ENCODE measurements at places on chromosomes 5 and 9.

GRCh38 chr5:108557686-108558085 is 175.8 kb upstream of the FBXL17 start:
- no peak for DNase-seq

- no peak for DNase-seq
These were observed 29.5 kb downstream of the RAI14 start for GRCh38 chr5:34685485-34686165.

- DNase-seq: no peak
These were observed 27.3 kb downstream of the LHFPL2 start for GRCh38 chr5:78621291-78621738.

GRCh38 chr9:78439190-78439865 is 142.4 kb downstream of the PSAT1 start:
- DNase-seq: peak; percentile 41

DNA sequence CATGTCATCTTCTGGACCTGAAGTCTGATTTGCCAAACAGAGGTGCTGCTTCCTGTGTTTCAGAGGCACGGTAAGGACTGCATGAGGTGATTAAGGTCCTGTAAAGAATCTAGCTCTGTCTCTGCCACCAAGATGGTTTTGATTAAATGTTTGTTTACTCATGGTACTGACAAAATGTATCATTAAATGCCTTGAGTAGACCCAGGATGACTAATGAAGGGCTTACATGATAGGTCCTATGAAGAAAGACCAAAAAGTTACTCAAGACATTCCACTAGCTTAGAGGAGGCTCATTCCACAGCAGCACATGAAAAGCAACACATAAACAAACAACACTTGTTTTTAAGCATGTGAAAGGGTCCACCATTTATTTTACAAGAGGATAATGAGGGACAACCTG is 100.9 kb downstream of the BOD1 start:
- DNase-seq: no peak

- DNase-seq: no peak
These were observed 146.4 kb upstream of the MAP3K1 start for GRCh38 chr5:56668996-56669395.

- DNase-seq: no peak
These were observed 145.6 kb upstream of the CDH12 start for GRCh38 chr5:22998774-22999173.

GRCh38 chr9:126157423-126157822 is 169.2 kb upstream of the MVB12B start:
- DNase-seq: no peak

GRCh38 chr5:37867654-37868053 is 27.8 kb upstream of the GDNF start:
- no peak for DNase-seq

DNA sequence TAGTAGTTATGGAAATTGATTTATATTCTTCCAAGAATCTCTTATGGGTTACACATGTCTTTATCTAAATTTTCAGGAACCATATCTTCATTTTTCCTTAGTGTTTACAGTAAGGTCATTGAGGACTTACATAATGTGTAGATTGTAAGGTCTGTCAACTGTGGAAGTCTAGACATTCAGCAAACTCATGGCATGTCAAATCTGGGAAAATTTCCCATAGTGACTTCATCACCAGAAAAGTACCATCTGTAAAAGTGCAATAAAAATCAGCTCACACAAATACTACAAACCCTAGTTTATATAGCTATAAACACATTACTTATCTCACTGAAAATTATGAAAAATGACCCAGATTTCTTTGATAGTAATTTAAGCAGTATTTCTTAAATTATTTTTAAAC is 419.4 kb downstream of the MTRR start:
- DNase-seq: no peak

DNA sequence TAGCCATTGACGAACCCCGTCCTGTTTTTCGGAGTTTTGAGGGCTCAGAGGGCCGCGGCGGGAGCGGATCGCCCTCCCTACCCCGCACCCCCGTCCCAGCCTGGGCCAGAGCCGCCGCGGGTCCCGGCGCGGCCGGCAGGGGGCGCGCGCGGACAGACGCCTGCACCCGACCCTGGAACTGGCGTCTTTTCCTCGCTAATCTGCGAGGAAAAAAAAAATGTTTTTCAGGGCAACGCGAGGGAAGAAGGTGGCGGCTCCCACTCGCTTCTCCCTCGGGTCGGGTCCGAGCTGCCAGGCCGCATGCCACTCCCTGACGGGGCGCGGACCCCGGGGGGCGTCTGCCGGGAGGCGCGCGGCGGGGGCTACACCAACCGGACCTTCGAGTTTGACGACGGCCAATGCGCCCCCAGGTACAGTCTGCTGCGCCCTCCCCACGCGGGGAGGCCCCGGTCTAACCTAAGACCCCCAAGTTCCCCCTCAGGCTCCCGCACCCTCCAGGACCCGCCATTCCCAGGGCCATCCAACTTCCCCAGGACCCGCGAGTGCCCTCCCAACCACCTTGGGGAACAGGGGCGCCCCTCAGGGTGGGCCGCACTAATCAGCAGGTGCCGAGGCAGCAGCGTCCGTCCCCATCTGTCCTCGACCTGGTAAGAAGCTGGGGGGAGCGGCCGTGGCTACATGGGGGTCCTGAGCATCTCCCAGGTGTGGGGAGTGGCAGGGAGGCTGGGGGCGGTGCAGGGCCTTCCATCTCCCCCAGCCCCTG is at the start of gene KCNT1:
Gene KCNT1 (plus strand): TSS at position 227 of the 763 bp plus-strand sequence. CDS start 74 bp downstream, at position 301.
- DNase-seq: peak; percentile 9

- no peak for DNase-seq
These were observed 144.6 kb upstream of the OTULINL start for GRCh38 chr5:14436801-14437542.

DNA sequence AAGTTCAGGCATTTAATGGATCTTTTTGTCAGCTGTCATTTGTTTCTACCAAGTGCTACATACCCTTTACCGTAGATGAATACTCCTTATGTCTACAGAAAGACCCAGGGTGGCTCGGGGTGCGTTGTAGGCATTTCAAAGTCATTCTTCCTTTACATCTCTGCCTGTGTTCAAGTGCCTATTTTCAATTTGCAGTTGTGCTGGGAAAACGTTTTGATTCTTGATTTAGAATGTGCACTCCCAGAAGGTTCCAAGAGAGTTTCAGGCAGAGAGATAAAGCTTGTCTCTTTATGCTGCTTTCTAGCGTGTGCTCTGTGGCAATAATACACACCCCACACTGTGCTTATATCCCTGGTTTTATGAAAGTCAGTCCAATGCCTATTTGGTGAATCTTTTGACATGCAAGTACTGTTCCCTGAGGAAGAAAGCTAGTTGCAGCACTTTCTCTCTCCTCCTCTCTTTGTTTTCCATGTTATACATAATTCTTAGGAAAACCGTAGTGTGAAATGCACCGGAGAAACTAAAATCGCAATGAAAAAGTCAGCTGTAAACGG is 828.1 kb upstream of the ZNF608 start:
- no peak for DNase-seq

DNA sequence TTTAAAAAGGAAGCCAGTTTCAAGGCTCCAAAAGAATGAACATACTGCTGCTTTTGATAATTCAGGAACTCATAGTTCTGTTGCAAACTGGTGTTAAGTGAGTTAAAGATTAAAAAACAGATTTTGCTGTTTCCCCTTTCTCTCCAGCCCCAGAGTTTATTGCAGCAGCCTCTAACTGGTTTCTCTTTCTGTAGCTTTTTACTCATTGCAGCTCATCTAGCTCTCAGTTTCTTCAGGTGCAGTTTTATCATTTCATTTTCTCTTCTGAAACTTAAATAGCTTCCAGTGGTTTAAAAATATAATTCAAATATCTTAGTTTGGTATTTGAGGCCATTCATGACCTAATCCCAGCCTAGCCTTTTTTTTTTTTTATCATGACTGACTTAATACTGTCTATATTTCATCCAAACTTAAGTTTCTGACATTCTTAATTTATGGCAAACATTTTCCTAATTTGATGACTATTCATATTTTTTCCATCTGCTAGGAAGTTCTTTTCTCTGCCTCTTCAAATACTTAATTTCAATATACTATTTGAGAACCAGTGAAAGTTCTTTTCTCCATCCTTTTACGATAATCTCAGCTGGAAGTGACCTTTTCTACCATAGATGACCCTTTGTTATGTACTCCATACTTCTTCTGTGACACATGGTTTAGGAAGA is 252.7 kb upstream of the GRIA1 start:
- no peak for DNase-seq

GRCh38 chr9:93255994-93256877 is 72.3 kb downstream of the WNK2 start:
- no peak for DNase-seq

DNA sequence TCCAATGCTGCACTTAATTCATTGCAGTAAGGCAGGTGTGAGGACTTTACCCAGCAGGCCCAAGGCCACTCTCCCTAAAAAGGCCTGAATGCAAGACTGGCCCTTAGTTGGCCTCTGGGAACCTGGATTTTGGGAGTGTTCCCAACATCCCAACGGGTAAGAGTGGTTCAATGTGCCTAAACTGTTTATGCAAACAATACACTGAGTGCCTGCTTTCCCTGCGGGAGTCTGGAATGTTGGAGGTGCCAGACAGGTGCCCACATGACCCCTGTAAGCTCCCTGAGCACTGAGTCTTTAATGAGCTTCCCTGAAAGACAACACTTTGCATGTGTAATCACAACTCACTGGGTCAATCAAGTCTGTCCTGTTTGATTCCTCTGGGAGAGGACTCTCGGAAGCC is 37.4 kb downstream of the NSUN2 start:
- DNase-seq: no peak

- peak; percentile 23 for DNase-seq
These were observed 52.5 kb downstream of the NR3C1 start for GRCh38 chr5:143350751-143351602.

DNA sequence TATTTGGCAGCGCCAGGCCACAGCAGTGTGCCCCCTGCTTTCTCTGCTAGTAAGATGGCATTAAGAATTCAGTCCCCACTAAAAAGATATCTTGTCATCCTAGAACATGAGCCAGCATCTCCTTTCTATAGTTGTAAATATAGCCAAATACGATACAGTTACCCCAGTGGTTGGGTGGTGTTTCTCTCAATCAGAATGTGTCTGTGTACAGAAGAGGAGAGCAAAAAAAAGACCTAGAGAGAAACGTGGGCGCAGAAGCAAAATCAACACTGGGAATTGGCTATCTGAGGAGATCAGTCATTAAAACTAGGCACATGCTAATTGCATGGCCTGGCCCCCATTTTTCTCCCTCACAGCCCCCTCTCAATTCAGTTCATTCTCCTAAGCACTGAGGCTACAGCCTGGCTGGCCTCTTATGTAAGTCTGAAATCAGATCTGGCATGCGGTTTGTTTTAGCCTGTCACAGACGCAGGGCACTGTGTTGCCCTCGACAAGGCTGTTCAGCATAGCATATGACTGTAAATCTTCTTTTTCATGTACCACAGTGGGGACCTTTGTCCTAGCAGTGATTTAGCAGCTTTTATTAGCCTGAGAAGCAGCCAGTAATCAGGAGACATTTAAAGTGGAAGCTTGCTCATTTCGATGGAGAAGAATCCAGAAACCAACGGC is 57.8 kb downstream of the RORB start:
- no peak for DNase-seq

- no peak for DNase-seq
These were observed 168.5 kb downstream of the ACTL7B start for GRCh38 chr9:108687006-108687987.

DNA sequence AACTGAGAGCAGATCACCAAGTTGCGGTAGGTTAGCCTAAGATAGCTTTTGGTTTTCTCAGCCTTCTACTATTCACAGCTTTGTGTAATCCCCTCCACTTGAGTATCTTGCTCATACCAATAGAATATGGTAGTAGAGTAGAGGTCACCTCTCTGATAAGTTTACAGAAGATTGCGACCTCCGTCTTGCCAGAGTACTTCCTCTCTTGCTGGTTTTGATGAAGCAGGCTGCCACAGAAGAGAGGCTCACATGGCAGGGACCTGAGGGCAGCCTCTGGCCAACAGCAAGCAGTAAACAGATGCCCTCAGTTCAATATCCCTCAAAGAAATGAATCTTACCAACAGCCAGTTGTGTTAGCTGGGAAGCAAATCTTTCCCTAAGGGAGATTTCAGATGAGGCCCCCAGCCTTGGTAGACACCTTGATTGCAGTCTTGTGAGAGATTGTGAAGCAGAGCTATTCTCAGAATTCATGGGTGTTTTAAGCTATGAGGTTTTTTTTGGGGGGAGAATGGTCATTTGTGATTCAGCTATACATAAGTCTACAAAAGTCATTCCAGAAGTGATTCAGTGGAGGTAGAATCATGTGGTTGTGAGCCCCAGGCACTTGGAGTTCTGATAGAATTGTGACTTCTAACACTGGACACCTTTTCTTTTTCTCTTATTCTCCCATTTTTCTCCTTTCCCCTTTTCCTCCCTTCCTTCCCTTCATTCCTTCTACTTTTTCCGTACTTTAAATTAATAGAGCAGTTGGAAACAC is 22.7 kb upstream of the CDKN2B start:
- no peak for DNase-seq

DNA sequence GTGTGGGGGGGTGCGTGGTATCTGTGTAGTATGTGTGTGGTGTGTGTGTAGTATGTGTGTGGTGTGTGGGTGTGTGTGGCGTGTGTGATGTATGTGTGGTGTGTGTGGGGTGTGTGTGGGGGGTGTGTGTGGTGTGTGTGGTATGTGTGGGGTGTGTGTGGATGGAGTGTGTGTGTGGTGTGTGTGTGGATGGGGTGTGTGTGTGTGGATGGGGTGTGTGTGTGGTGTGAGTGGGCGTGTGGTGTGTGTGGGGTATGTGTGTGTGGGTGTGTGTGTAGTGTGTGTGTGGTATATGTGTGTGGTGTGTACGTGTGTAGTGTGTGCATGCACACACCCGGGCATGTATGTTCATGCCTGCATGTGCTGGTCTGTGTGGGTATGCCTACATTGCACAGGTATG is 420.9 kb upstream of the DAP start:
- no peak for DNase-seq

DNA sequence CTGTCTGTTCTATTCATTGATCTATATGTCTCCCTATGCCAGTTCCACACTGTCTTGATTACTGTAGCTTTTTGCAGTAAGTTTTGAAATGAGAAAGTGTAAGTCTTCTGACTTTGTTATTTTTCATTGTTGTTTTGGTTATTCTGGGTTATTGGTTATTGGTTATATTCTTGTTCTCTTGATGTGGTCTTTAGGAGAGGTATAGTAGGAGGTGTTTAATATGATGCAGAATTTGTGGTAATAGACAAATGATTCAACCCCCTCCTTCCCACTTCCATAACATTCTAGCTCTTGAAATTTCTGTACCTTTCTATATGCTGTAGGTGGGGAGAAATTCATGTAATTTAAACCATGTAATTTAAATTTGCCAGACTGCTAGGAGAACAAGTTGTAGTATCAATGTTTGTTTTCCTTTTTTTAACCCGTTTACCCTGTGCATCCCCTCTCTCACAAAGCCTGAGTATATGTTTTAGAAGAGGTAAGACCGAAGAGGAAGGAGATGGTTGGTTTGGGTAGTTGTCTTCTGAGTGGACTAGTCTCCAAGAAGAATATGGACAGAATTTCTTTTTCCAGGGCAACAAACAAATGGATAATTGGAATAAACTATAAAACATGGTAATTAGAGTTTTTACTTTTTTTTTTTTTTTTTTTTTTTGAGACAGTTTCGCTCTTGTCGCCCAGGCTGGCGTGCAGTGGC is 19.2 kb downstream of the ANKHD1 start:
- no peak for DNase-seq

Data from CD14-positive monocyte (primary cell).